ENCODE measurements at places on chromosomes 3 and 15. TPM values are rescaled to one million over a fixed set of nuclear protein-coding genes. Genes with fewer than 3 reads are reported as not detected.

The USP13 gene
- 6.0 TPM for polyA plus RNA-seq

The SOX14 gene
- not detected for polyA plus RNA-seq

The TMEM207 gene
- not detected for polyA plus RNA-seq

The MAGI1 gene
- polyA plus RNA-seq = 5.8 TPM

The CXCR6 gene
- polyA plus RNA-seq = not detected

The ARPIN gene
- polyA plus RNA-seq = 5.4 TPM

DNA sequence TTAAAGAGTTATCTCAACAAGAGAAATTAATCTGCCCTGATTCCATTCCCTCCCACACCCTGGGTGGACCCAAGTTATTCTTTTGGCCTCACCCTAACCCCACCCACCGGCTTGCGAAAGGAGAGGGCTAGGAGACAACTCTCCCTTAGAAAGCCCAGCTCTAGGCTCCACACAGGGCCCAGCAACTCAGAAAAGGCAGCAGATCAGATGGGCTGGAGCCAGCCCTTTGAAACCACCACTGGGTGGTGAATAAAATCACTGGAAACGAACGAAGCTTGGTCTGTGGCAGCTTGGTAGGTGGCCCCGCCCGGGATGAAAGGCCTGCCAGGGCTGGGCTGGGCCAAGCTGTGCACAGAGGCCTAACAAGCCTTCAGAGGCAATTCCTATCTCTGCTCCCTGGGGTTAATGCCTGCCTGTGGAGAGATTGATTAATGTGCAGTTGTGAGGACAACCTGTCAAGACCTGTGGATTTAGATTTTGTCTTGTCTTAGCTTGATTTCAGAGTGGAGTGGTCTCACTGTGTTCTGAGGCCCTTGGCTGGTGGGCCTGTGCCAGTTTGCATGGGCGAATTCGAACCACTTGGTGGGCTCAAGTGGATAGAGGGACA, 38.8 kb downstream of the BHLHE40 start:
- peak; percentile 88 for DNase-seq

DNA sequence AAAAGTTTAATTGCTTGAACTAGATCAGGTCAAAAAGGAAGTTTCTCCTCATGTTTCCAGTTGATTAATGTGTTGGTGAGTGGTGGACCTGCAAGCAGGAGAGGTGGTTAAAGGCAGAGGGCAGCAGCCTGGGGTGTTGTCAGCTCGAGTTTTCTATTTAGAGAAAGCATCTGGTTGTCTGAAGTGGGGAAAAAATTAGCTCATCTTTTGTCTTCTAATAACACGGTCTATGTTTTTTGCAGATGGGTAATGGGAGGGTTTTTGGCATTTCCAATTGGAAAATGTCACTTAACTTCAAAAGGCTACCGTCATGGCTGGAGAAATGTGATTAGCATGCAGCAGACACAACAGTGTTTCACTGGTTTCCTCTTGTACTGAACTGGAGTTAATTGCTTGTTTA, 122.6 kb downstream of the ITPR1 start:
- DNase-seq = no peak

- DNase-seq = peak; percentile 13
Measured at GRCh38 chr3:79047581-79047980, 720.2 kb downstream of the ROBO1 start.

GRCh38 chr3:86937306-86937791, 53.6 kb downstream of the VGLL3 start:
- peak; percentile 93 for DNase-seq

DNA sequence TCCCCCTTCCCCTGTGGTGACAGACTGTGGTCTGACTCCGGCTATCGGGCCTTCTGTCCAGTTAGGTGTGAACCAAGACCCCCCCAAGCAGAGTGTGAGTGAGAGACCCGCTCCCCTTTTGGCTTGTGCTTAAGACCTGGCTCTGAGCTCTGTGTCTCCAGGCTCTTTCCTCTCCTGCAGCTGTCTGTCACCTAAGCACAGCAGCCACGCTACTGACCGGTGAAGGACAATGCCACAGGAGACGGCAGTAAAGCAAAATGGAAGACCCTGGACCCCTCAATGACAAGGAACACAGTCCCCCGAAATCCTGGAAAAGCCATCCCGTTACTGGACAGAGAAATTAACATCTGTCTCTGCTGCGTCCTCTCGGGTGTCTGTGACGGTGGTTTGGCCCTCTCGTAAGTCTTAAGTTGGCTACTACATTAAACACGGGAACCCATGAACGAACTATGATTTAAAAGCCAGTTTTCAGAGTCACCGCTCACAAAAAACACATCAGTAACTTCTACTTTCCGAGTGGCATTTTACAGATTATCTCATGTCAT, 53.7 kb downstream of the CHSY1 start:
- no peak for DNase-seq

DNA sequence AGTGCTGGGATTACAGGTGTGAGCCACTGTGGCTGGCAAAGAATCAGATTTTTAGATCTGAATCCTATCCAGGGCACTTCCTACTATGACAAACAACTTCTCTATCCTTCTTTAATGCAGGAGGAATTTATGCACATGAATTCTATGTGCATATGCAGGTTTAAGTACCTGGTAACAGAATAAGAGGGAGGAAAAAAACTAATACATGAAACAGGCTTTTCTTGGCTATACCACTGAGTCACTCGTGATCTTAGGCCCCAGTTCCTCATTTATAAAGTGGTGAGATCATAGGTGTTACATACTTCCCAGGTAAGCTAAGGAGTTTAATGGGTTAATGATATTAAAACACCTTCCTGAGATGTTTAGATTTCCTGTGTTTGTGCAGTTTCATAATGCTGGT, 108.2 kb downstream of the TP63 start:
- no peak for DNase-seq

DNA sequence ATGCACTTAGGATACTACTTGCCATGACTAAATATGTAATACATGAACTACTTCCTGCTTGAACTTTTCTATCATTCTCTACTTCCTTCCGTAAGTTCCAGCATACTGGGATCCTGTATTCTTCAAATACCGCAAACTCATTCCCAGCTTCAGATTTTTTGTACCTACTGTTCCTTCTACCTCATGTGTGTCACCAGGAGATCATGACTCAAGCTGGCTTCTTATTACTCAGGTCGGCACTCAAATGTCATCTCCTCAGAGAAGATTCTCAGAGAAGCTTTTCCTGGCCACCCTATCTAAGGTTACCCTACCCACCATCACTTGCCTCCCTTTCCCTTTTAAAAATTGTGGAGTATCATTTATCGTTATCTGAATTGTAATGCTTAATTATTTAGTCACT, 66.7 kb downstream of the RFX7 start:
- DNase-seq = peak; percentile 6

- DNase-seq = no peak
Measured at GRCh38 chr15:27668471-27669220, 430.5 kb downstream of the OCA2 start.

DNA sequence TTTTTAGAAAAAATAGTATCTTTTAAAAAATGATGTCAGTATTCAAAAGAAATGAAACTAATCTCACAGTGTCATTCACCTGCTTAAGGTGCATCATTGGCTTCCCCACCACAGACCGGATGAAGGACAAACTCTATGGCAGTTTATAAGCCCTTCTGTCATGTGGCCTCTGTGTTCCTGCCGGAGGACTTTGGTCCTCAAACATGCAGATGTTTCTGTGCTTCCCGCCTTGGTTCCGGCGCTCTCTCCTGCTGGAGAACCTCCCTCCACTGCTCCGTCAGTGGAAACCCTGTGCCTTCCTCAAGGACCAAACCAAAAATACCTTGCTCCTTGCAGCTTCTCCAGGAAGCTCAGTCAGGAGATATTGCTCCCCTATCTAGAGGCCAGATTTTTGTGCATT, 326.3 kb downstream of the UACA start:
- DNase-seq = no peak

GRCh38 chr3:14640157-14640562, 11.4 kb upstream of the CCDC174 start:
- DNase-seq = peak; percentile 49

GRCh38 chr3:23607184-23607847, 198.4 kb upstream of the UBE2E1 start:
- DNase-seq = no peak

GRCh38 chr3:59313365-59313764, 263.5 kb upstream of the CFAP20DC start:
- DNase-seq = peak; percentile 60

DNA sequence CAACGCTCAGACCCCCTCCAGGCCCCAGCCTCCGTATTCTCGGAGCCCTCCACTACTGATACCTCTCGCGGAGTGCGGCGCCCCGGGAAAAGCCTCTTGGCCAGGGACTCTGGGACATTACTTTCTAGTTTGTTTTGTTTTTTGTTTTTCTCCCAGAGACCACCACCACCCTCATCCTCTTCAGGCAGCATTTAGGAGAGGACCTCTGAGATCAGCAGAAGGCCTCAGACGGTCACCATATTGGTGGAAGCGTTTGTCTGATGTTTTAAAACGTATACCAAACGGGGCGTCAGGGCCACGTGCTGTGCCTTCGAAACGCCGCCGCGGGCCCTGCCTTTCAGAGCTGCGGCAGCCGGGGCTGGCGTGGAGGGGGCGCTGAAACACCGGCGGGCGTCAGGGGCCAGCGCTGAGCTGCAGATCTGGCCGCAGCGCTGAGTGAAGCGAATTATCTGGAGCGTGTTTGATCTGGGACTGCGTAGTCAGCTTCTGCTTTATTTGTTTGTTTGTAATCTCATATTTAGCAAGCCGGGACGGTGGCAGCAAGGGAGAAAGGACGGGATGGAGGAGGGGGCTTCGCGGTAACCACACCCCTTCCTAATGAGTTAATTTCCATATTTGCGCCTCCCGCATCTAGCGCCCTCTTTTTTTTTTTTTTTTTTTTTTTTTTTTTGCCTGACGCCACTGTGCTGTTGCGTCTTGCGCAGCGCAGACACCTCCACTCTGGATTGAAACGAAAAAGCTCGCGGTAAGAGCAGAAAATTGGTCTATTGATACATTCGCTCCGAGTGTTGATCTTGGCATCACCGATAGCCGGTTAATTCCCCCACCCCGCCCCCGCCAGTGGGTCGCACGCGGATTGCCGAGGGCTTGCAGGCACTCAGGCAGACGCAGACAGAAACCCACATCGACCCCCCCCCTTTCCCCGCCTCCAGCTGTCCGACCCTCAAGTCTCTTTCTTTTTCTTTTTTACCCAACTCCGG, 14.9 kb downstream of the SOX2 start:
- DNase-seq = no peak
